Activated CD8-positive, alpha-beta T cell treated with anti-CD3 and anti-CD28 coated beads, Interleukin-2, amount 10 ng/mL, durations not matched to agents 7 days and 5 days (primary cell): ENCODE measurements at places on chromosomes 4 and X. TPM values are rescaled to one million over a fixed set of nuclear protein-coding genes. Genes with fewer than 3 reads are reported as not detected.

PRKG2 gene
- total RNA-seq = 0.26 TPM

DNA sequence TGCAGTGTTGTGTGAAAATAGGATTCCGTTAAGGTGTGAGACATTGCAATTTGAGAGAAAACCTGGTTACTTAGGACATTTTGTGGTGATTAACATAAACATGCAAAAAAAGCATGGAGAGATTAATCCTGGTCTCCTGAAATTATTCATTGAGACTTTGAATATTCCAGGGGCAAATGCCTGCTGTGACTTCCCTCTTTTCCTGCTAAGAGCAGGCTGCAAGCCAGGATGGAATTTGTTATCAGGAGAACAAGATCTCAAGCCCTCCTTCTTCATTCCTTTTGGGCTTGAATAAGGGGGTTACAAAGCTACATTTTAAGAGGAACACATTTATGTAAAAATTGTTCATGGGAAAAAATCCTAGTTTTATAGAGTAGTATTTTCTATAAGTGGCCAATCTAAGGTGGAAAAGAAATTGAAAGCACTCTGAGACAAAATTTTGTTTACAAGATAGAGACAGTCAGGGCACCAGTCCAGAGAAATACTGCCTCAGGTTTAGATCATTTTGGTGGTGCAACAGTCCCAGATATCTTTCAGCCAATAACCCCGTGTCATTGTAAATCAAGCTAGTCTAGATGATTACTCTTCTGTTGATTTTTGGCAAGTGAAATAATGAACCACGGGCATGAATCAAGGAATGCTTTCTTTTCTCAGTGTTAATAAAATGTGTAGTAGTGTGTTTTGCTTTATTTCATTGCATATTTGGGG lies 1528.3 kb upstream of the AGA start:
- no peak overlapping the region for H3K27ac ChIP-seq
- DNase-seq = no peak
- no peaks in the 10 kb centered on the region for H3K36me3 ChIP-seq
- H3K27me3 ChIP-seq = no peaks in the 10 kb centered on the region
- no peaks in the 10 kb centered on the region for H3K4me1 ChIP-seq

NUP62CL gene
- 1.5 TPM for total RNA-seq

DNA sequence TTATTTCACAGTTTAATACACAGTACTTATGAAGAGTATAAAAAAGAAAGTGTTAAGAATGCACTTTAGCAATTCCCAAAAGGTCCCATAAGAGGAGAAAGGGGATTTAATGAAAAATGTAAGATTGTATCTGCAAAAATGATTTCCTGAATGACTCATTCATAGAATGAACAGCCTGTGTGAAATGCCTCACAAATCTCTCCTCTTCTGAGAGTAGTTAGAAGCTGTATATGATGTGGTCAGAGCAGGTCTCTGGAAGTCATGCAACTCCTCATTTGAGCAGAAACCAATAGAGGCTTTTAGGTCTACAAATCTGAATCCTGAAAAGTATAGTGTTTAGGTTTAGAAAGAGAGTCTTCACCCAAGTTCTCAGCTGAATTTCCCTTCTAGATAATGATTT lies 381.3 kb upstream of the INTU start:
- no peak overlapping the region for H3K4me3 ChIP-seq
- H3K36me3 ChIP-seq = no peaks in the 10 kb centered on the region
- no peaks in the 10 kb centered on the region for H3K27me3 ChIP-seq
- no peak for DNase-seq

P2RY4 gene
- 0.21 TPM for total RNA-seq

DNA sequence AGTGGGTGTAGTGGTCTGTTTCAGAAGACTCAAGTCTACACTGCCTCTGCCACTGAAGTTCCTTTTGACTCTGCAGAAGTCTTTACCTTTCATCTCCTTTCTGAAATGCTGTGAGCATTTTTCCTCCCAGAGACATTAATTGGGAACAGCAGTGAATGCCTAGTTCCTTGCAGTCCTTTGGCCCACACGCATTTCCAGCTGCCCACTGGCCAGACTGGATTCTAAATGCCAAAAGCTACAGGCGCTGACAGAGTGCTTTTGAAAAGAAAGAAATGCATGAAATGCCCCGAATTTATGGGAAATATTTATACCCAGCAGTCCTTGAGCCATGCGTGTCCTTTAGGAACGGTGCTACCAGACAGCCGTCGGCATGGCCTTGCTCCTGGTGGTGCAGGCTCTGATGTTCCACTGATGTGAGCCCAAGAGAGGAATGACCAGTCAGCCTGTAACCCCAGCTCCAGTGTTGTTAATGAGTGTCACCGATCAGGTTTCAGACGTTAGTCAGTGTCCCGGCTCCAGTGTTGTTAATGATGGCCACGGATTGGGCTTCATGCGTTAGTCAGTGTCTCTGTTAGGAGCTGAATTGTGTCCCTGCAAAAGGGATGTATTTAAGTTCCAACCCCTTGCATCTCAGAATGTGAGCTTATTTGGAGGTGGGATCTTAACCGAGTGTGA lies 132.6 kb downstream of the TBL1X start:
- H3K27ac ChIP-seq = no peak overlapping the region
- DNase-seq = no peak
- no peaks in the 10 kb centered on the region for H3K4me1 ChIP-seq
- H3K36me3 ChIP-seq = peaks cover 1% of the 10 kb centered on the region

GRCh38 chr4:30924495-30924894 lies 204.3 kb downstream of the PCDH7 start:
- no peaks in the 10 kb centered on the region for H3K36me3 ChIP-seq
- H3K4me1 ChIP-seq = no peaks in the 10 kb centered on the region
- no peak overlapping the region for H3K4me3 ChIP-seq
- no peak for DNase-seq

DNA sequence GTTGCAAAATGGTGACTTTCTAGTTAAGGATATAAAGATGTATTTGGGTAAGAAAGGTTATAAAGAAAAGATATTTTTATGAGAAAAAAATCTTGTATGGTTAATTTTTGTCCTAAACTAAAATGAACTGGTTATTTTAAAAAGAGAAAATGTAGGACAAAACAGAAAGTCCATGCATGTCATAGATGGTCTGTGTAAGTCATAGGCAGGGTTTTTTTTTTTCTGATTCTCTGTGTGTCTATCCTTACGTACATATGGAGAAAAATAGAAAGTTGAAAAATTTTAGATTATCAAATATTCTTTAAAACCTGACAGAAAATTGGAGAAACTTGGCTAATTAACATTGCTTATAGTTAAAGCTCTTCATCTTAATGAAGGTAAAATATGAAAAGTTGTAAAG lies 493.4 kb downstream of the IQCM start:
- H3K27me3 ChIP-seq = no peaks in the 10 kb centered on the region
- DNase-seq = no peak
- no peaks in the 10 kb centered on the region for H3K36me3 ChIP-seq

DNA sequence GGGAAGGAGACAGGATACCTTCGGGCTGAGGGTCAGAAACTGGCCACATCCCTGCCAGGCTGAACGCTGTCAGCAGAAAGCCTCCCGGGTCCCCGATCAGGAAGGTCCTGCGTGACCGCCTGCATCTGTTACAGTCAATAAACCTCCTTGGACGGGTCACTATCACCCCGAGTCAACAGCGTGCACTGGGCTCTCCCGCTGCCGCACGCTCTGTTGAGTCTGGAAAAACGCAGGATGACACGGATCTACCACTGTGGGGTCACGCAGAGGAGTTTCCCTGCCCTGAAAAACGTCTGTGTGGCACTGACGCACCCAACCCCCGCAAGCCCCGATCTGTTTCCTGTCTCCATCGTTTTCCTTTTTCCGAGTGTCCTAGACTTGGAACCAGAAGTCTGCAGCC lies 12.1 kb downstream of the PPP2R3B start:
- peaks cover 37% of the 10 kb centered on the region for H3K4me1 ChIP-seq
- peak overlapping the region; percentile 73 for H3K4me3 ChIP-seq
- peaks cover 2% of the 10 kb centered on the region for H3K36me3 ChIP-seq
- peaks cover 43% of the 10 kb centered on the region for H3K27me3 ChIP-seq
- H3K27ac ChIP-seq = no peak overlapping the region

TCP11X2 gene
- total RNA-seq = not detected

DNA sequence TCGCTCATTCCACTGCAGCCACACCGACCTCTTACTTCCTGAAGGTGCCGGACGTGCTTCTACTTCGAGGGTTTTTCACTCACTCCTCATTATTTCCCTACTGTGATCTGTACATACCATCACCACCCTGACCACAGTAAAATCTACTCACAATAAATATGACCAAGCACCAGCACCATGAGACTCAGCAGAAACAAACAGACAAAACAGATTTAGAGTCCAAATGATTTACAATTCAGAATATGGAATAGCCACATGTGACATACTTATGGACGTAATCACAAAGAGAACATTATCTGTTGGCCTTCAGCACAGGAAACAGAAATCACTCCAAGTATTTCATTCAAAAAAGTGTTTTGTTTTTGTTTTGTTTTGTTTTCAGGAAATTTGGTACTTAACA lies 16.1 kb upstream of the KLB start:
- H3K4me3 ChIP-seq = no peak overlapping the region
- H3K27me3 ChIP-seq = peaks cover 4% of the 10 kb centered on the region
- H3K27ac ChIP-seq = no peak overlapping the region
- H3K4me1 ChIP-seq = no peaks in the 10 kb centered on the region
- DNase-seq = no peak

- peaks cover 12% of the 10 kb centered on the region for H3K4me1 ChIP-seq
- H3K27me3 ChIP-seq = no peaks in the 10 kb centered on the region
Measured at GRCh38 chrX:39753293-39753996, 344.3 kb downstream of the BCOR start.

DNA sequence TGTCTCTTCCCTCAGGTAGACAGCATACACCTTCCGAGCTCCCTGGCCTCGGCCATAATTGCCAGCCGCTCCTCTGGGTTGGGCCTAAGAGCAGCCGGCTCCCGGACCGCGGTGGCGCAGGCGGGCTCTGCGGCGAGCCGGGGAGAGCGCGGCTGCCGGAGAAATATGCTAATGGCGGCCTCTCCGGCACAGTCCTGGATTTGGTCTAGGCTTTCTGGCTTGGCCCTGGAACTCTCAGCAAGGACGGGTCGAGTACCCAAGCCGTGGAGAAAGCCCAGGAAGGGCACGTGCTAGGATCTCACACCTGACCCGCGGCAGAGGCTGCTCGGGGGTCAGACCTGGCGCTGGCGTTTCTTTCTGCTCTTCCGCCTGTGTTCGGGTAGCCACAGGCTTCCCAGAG lies 18.6 kb upstream of the ZIC3 start:
- no peaks in the 10 kb centered on the region for H3K36me3 ChIP-seq
- H3K27me3 ChIP-seq = peaks cover 44% of the 10 kb centered on the region
- DNase-seq = no peak

GRCh38 chrX:80663331-80663730 lies 146.3 kb downstream of the BRWD3 start:
- H3K27ac ChIP-seq = no peak overlapping the region
- H3K36me3 ChIP-seq = no peaks in the 10 kb centered on the region
- H3K4me3 ChIP-seq = no peak overlapping the region
- no peaks in the 10 kb centered on the region for H3K4me1 ChIP-seq
- no peak for DNase-seq
- no peaks in the 10 kb centered on the region for H3K27me3 ChIP-seq

- peaks cover 32% of the 10 kb centered on the region for H3K27me3 ChIP-seq
- H3K4me1 ChIP-seq = peaks cover 16% of the 10 kb centered on the region
- H3K36me3 ChIP-seq = no peaks in the 10 kb centered on the region
- H3K27ac ChIP-seq = no peak within 1 kb of the TSS
- H3K4me3 ChIP-seq = peak within 1 kb of the TSS; percentile 63
Measured at GRCh38 chr4:47031011-47031678, at the start of gene GABRB1. Gene GABRB1 (plus strand): TSS chr4:47031567.

- no peak overlapping the region for H3K27ac ChIP-seq
- H3K4me1 ChIP-seq = peaks cover 31% of the 10 kb centered on the region
- DNase-seq = no peak
- no peak overlapping the region for H3K4me3 ChIP-seq
- H3K36me3 ChIP-seq = peaks cover 13% of the 10 kb centered on the region
Measured at GRCh38 chr4:173507471-173508385, 22.3 kb downstream of the HAND2 start.

GRCh38 chr4:141497627-141498026 lies 138.8 kb upstream of the IL15 start:
- H3K27me3 ChIP-seq = no peaks in the 10 kb centered on the region
- no peak overlapping the region for H3K4me3 ChIP-seq
- H3K4me1 ChIP-seq = no peaks in the 10 kb centered on the region
- no peak overlapping the region for H3K27ac ChIP-seq
- DNase-seq = no peak
- H3K36me3 ChIP-seq = no peaks in the 10 kb centered on the region

CENPVL1 gene
- total RNA-seq = not detected

TSR2 gene
- total RNA-seq = 31.4 TPM

TGIF2LX gene
- not detected for total RNA-seq

HS6ST2 gene
- total RNA-seq = not detected

XK gene
- total RNA-seq = not detected

ATP1B4 gene
- total RNA-seq = not detected

NOA1 gene
- total RNA-seq = 21.9 TPM

- no peak overlapping the region for H3K27ac ChIP-seq
- peaks cover 9% of the 10 kb centered on the region for H3K4me1 ChIP-seq
- DNase-seq = no peak
- peaks cover 5% of the 10 kb centered on the region for H3K27me3 ChIP-seq
- H3K36me3 ChIP-seq = no peaks in the 10 kb centered on the region
Measured at GRCh38 chr4:84691800-84692199, 108.9 kb downstream of the CDS1 start.

DNA sequence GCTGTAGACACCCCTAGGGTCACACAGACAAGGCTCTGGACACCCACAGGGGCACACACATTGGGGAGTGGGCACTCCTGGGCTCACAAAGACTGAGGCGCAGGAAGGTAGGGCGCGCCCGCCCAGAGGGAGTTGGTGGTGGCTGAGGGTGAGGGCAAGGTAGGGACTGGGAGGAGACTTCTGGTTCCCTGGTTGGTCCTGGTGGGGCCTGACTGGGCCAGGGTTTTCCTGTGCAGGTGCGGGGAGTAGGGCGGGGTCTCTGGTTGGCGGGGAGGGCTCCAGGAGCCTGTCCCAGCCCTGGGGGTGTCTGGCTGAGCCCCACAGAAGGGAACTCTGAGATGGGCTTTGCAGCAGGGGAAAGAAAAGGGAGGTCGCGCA lies 6.7 kb upstream of the WAS start:
- peaks cover 33% of the 10 kb centered on the region for H3K4me1 ChIP-seq
- no peaks in the 10 kb centered on the region for H3K27me3 ChIP-seq
- peak overlapping the region; percentile 92 for H3K4me3 ChIP-seq
- peak overlapping the region; percentile 92 for H3K27ac ChIP-seq
- no peak for DNase-seq

GYPE gene
- not detected for total RNA-seq

DNA sequence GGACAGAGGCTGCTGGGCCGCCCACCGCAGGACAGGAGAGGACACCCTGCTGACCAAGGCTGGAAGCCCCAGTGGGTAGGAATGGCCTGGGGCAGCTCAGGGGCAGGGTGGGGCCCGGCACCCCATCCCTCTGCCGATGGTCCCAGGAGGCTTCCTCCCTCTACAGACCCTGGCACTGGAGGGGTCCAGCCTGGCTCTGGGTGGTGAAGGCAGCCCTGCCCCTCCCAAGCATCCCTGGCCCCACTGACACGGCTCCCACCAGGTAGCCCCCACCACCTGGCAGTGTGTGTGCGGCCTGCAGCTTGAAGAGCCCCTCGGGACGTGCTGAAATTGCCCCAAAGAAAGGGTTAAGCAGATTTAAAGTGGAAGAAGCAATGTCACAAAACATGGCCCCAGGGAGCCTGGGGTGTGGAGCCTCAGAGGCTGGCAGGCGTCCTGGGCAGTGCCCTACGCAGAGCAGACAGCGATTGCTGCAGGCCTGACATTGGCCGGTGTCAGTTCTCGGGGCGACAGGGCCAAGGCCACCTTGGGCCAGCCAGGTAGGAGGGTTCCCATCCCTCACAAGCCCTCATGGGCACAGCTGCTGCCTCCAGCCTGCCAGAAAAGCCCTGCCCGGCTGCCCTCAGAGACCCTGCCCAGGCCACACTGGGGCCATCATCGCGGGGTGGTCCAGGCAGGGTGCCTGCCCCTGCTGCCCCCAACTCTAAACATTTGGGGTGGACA lies 80.5 kb downstream of the FAM53A start:
- H3K4me3 ChIP-seq = no peak overlapping the region
- H3K27ac ChIP-seq = no peak overlapping the region
- no peak for DNase-seq
- no peaks in the 10 kb centered on the region for H3K36me3 ChIP-seq
- H3K4me1 ChIP-seq = peaks cover 22% of the 10 kb centered on the region
- H3K27me3 ChIP-seq = no peaks in the 10 kb centered on the region
